ENCODE measurements at places on chromosomes 11 and 22.

GRCh38 chr11:30016588-30017363 is at the start of gene KCNA4:
TSS of gene KCNA4 (minus strand) at chr11:30017030. CDS start at chr11:30012678, 4,352 bp downstream.
- no peak for DNase-seq

DNA sequence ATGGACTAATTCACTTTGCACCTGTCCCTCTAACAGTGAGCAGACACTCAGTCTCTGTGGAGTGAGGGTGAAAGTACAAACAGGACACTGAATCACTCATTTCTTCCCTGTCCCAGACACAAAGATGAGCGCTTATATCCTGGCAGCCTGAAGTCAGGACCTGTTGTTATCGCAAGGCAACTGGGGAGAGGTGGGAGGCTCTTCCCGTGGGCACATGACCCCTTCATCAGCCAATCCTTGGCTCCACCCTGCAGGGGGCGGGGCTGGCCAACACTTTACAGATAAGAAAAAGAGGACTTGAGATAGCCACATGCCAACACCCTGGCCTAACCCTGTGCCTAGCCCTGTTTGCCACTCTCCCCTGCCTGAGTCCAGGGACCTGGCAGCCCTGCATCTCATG is 29.5 kb upstream of the TESMIN start:
- DNase-seq, result no peak

DNA sequence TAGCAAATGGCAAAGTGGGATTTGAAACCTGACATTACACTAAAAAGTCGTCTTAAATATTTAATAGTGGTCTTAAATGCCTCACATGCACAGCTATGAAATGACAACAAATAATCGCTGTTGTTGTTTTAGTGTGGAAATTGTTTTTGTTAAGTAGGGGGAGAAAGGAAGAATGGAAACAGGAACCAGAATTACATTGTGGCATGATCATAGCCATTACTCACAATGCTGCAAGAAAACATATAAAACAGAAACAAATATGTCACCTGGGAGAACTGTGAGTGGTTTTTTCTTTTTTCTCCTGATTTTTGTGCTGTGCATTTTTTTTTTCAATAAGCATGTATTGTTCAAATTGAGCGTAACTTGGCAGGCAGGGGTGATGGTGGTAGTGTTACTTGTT is 22.9 kb downstream of the FAM76B start:
- DNase-seq, result no peak

GRCh38 chr22:20577549-20577975 is 70.2 kb downstream of the MED15 start:
- no peak for DNase-seq

- no peak for DNase-seq
Observed at GRCh38 chr11:83070731-83071566, 748 bp downstream of the RAB30 start.

- DNase-seq, result no peak
Observed at GRCh38 chr22:26450453-26451185, 21.6 kb downstream of the ASPHD2 start.
